ENCODE measurements at places on chromosomes 3 and 15. TPM values are rescaled to one million over a fixed set of nuclear protein-coding genes. Genes with fewer than 3 reads are reported as not detected.

CCDC39 gene
- polyA plus RNA-seq: 5.2 TPM

RLBP1 gene
- polyA plus RNA-seq: not detected

UBE2E2 gene
- 54.3 TPM for polyA plus RNA-seq

GRCh38 chr3:108024146-108024850 lies 66.5 kb downstream of the CD47 start:
- no peak for DNase-seq

All from right renal cortex interstitium (tissue), 3 donors.